ENCODE measurements at places on chromosomes 3 and 15. TPM values are rescaled to one million over a fixed set of nuclear protein-coding genes. Genes with fewer than 3 reads are reported as not detected.

LXN gene
- polyA plus RNA-seq, result 3.3 TPM

SCN11A gene
- polyA plus RNA-seq, result 0.03 TPM

LRRC15 gene
- 0.04 TPM for polyA plus RNA-seq

ALPK3 gene
- polyA plus RNA-seq, result 110 TPM

GRCh38 chr15:61318301-61318700, 89.2 kb upstream of the RORA start:
- H3K4me1 ChIP-seq, result no peaks in the 10 kb centered on the region
- no peak overlapping the region for H3K4me3 ChIP-seq
- H3K36me3 ChIP-seq, result no peaks in the 10 kb centered on the region
- DNase-seq, result no peak
- no peaks in the 10 kb centered on the region for H3K27me3 ChIP-seq

DNA sequence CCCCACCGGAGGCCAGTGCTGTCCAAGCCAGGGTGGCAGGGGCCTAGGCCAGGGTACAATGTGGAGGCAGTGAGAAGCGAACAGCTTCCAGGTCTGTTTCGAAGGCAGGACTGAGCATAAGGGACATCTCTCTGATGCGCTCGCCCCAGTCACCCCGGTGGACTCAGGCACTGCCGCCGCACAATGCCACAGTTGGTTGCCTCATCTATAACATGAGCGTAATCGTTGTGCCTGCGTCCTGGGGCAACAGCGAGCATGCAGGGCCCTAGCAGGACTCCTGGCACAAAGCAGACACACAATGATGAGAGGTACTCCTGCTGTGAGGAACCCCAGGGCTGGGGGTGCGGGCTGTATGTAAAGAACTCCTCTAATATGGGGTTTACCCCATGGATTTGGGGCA, 14.1 kb downstream of the HRH1 start:
- H3K27ac ChIP-seq, result no peak overlapping the region
- H3K27me3 ChIP-seq, result no peaks in the 10 kb centered on the region
- H3K4me3 ChIP-seq, result no peak overlapping the region

GRCh38 chr15:39455471-39455991, 125.3 kb upstream of the THBS1 start:
- H3K36me3 ChIP-seq, result no peaks in the 10 kb centered on the region
- no peaks in the 10 kb centered on the region for H3K4me1 ChIP-seq
- no peak for DNase-seq
- no peak overlapping the region for H3K4me3 ChIP-seq
- no peaks in the 10 kb centered on the region for H3K27me3 ChIP-seq

DNA sequence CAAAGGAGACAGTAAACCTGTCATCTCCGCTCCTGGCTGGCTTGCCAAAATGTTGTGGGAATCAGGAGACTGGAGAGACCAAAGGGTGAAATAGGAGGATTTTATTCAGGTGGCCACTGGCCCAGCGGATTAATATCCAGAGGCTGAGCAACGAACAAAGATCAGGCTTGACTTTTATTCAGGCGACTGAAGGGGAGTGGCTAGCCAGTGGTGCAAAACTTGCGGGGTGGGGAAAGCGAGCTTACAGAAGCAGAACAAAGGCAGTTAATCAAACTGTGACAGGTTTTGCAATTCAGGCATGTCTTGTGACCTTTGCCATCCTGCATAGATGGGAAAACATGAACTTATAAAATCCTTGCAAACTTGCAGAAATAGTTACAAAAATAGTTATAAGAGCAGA, 19.8 kb upstream of the ACAD9 start:
- DNase-seq, result no peak
- no peak overlapping the region for H3K4me3 ChIP-seq
- H3K27ac ChIP-seq, result no peak overlapping the region
- no peaks in the 10 kb centered on the region for H3K27me3 ChIP-seq
- H3K36me3 ChIP-seq, result no peaks in the 10 kb centered on the region

GRCh38 chr3:133023362-133023761, 14.8 kb upstream of the TMEM108 start:
- no peaks in the 10 kb centered on the region for H3K36me3 ChIP-seq
- no peak for DNase-seq
- no peak overlapping the region for H3K4me3 ChIP-seq
- no peak overlapping the region for H3K27ac ChIP-seq
- peaks cover 5% of the 10 kb centered on the region for H3K27me3 ChIP-seq
- H3K4me1 ChIP-seq, result no peaks in the 10 kb centered on the region

DNA sequence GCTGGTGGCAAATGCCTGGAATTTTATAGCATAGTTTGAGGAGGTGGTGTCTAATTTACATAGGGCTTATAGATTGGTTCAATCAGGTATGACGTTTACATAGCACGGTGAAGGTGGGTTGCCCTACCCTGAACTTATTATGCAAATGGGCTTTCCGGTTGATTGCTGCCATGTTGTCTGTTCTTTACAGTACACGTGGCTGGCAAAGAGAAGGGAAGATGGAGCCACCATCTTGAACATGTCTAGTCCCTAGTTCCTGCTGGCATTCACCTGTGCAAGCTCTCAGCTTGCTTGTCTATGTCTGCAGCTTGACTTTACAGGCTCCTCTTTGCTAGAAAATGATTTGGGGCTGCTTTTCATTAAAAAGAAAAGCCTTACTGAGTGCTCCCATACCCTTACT, 14.0 kb upstream of the STAC start:
- no peaks in the 10 kb centered on the region for H3K36me3 ChIP-seq
- H3K27me3 ChIP-seq, result no peaks in the 10 kb centered on the region
- no peak overlapping the region for H3K4me3 ChIP-seq

GRCh38 chr15:92770641-92771040, 115.1 kb upstream of the FAM174B start:
- no peaks in the 10 kb centered on the region for H3K27me3 ChIP-seq
- no peak overlapping the region for H3K27ac ChIP-seq
- DNase-seq, result no peak
- H3K36me3 ChIP-seq, result no peaks in the 10 kb centered on the region
- H3K4me3 ChIP-seq, result no peak overlapping the region
